ENCODE measurements at places on chromosomes 7 and 10. TPM values are rescaled to one million over a fixed set of nuclear protein-coding genes. Genes with fewer than 3 reads are reported as not detected.

DNA sequence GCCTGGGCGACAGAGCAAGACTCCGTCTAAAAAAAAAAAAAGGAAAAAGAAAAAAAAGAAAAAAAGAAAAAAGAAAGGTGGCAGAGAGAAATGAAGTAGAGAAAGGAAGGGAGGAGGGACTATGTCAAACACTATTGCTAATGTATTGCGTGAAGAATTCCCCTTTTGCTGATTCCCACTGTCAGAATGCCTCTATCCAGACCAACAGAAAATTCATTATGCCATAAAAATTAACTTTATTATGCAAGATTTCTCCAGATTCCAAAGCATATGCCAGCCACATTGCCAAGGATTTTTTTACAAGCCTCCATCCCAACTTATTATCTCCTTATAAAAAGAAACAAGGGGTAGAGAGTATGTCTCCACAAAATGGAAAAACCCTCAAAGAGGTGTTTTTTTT, 209.3 kb downstream of the MTERF1 start:
- no peak for DNase-seq

DNA sequence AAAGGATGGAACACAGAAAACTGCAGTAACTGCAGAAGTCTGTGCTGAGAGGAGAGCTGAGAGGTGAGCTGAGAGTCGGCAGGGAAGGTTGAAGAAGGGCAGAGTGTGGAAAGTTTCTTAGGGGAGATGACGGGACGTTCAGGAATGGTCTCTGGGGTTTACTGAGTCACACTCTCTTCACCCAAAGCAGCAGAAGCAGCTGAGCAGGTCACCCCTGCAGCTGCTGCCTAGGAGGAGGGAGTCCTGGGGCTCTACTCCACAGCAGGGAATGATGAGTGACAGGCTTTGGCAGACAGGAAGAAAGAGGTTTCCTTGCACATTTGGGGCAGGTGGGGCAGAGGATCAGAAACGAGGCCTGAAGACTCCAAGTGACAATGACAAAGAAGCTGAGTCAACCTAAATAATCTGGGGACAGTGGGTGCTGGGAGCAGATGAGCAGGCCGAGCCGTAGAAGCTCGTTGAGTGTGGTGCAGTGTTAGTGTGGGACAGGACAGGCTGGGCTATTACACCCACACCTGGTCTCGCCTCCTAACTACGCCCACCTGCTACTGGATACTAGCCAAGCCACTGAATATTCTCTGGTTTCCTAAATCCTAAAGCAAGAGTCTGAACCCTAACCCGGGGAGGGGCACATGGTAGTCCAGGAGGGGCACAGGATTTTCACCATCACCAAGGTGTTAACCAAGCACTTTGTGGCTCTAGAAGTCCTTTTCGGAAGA, 24.9 kb downstream of the BEND7 start:
- no peak for DNase-seq

- DNase-seq, result no peak
Observed at GRCh38 chr7:52382731-52383130, 652.7 kb upstream of the POM121L12 start.

DNA sequence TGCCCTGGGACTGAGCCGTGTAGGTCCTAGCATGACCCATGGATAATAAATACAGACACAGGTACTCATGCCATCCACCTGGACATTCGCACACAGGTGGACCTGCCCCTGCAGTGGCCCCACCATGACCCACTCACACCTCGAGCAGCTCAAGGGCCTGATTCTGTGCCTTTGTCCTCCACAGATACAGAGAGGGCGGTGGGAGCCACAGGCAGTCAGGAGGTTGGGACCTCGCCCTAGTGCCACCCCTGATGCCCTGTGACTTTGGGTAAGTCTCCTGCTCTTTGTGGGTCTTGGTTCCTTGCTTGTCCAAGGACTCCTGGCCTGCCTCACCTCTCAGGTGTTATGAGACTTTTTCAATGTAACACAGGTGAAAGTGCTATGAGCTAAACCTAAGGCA, 42.9 kb downstream of the C10orf120 start:
- no peak for DNase-seq

The BBIP1 gene
- 18.8 TPM for total RNA-seq

The KAZALD1 gene
- 4.5 TPM for total RNA-seq

- DNase-seq, result no peak
Observed at GRCh38 chr10:13990946-13991345, 339.8 kb downstream of the FRMD4A start.

- DNase-seq, result no peak
Observed at GRCh38 chr7:91812388-91812787, 68.1 kb downstream of the MTERF1 start.

DNA sequence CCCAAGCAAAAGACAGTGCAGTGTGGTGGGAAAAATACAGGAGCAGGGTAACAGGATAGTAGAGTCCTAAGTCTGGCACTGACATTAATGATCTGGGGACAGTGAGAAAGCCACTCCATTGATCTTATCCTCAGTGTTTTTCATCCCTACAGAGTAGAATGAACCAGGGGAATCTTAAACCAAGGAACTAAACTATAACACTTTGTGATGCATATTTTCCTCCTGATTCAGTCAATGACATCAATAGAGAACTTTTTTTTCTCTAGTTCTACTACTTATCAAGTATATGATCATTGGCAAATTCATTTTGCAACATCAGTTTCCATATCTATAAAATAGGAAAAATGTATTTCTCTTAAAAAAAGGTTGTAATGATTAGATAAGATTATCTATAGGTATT, 151.1 kb downstream of the TMEM26 start:
- no peak for DNase-seq

All from epithelial cell of proximal tubule (primary cell).